ENCODE measurements at places on chromosomes 12 and 14.

DNA sequence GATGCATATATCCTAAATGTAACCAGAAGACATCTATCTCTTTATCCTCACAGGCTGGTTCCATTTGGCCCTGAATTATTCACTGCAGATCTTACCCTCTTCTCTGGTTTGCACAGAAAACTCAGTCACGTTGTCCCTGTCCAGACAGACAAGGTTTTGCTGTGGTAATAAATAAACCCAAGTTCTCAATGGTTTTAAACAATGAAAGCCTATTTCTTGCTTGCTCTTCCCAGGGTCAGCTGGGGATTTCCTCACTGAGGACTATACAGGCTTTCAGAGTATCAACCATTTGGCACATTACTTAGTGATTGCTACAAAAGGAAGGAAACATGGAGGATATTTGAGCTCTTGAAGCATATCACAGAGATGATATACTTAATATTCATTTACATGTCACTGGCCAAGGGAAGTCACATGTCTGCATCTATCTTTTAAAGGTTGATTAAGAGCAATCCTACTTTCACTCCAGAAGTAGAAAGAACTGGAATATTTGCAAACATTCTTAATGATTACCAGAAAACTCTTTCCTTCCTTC lies 24.4 kb upstream of the E2F7 start:
- no peak for DNase-seq

DNA sequence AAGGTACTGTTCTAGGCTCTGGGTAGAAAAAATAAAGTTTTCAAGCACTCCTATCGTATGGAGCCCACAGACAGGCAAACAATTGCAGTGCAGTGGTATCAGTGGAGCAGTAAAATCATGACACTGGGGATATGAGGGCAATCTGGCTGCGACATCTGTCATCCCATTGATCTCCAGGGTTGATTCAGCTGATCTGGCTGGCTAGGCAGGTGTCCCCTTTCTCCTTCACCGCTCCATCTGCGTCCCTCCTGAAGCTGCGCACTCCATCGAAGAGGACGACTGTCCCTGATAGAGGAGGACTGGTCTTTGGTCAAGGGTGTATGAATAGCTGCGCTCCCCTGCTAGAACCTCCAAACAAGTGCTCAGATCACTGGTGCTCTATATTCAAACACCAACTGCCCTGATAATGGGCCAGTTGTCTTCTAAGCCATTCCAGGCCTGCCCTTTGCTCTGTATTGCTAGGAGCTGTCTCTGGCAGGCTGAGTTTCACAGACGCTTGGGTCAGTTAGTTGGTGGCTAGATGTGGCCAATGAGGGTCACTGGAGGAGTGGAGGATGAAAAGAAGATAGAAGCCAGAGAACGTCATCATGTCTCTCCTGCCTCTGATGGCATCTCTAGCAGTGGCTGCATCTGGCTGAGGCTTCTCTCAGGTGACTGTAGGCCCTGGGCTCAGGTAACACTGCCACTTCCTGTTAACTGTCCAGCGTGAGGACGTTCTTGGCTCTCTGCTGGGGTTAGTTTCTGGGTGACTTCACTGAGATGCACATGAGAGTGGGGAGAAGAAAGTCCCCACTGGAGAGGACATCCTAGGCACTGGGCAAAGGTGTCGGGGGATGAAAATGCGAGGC lies 205.0 kb upstream of the FOXN3 start:
- DNase-seq, result no peak

DNA sequence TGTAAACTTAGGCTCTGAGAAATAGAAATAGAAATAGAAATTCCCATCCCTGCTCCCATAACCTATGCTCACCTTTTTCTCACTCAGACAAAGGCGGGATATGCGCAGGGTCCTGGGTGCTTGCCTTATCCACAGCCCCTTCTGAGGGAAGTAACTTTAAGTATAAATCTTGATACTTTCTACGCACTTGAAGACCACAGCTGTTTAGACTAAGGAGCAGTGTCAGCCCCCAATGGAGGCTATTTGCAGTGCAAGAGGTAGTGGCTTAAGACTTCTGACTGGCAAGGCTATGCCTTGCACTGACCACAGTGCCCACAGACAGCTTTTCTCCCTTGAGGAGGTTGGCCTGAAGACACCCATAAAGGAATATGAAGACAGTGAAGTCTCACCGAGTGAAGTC lies 35.2 kb downstream of the ASCL1 start:
- DNase-seq, result no peak

DNA sequence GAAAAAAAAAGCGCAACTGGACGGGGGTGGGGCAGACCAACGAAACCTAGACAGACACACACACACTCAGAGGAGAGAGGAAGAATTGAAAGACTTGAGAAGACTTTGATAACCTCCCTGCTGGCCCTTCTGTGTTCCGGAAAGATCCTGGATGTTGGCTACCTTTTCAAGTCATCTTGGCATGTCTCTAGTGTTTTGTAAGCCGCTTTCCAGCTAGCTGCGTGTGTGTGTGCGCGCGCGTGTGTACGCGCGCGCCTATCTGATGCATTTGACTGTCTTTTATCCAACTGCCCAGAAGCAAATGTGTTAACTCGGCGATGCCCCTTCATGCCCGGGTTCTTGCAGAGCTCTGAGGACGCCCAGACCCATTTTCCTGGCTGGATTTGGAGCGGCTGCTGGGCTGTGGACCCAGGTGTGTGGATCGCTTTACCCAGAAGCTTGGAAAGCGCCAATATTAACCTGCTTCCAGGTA lies 664 bp downstream of the LRFN5 start:
- no peak for DNase-seq

DNA sequence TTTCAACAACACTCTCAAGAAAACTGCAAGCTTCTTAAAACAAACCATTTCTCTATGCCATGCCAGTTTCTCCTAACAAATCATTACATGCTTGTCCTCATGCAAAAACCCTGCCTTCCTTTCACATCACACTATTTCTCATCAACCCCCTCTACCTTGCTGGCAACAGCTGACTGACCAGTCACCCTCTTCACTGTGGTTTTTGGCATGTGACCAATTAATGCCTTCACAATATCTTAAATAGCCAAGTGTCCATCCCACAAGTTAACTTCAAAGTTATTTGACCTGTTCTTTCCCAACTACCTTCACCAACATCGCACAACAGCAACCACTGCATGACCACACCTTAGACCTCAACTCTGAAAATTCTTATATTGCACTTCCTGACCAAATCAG lies 159.6 kb downstream of the CEP128 start:
- no peak for DNase-seq
